ENCODE measurements at places on chromosomes 2 and 18.

GRCh38 chr2:206189691-206190090 is 30.0 kb downstream of the EEF1B2 start:
- no peak for DNase-seq

- DNase-seq, result no peak
Measured at GRCh38 chr2:149601141-149601796, 13.7 kb upstream of the MMADHC start.

DNA sequence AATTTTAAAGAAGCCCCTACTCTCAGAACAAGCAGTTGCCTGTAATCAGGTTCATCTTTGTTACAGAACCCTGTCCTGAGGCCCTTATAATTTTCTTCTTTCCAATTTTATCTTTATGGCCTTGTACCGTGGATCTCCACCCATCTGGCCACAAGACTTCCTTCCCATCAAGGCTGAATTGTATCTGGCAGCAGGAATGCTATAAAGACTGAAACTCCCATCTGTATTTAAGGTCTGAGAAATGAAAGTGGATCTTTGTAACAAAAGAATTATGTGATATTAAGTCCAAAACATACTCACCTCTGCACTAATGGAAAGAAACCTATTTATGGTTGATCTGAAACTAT is 91.8 kb downstream of the METTL8 start:
- no peak for DNase-seq

GRCh38 chr18:25223211-25223610 is 128.8 kb downstream of the ZNF521 start:
- DNase-seq, result no peak

DNA sequence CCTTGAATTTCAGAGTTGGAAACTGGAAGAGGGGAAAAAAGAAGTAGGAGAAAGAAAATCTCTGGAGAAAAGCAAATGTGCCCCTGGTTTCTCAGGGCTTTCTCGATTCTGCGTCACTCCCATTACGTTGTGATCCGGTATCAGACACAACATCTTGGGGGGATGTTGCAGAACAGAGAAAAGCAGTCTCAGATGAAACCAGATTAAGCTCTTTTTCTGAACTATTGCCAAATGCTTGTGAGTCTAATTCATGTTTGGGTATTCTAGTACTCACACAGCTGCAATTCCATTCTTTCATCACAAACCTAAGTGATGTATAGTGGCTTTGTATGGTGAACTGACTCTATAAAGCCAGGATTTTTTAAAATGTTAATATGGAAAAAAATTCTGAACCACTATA is 233.2 kb downstream of the TCF4 start:
- DNase-seq, result no peak

GRCh38 chr18:2827061-2827460 is 19.7 kb upstream of the EMILIN2 start:
- DNase-seq, result no peak

DNA sequence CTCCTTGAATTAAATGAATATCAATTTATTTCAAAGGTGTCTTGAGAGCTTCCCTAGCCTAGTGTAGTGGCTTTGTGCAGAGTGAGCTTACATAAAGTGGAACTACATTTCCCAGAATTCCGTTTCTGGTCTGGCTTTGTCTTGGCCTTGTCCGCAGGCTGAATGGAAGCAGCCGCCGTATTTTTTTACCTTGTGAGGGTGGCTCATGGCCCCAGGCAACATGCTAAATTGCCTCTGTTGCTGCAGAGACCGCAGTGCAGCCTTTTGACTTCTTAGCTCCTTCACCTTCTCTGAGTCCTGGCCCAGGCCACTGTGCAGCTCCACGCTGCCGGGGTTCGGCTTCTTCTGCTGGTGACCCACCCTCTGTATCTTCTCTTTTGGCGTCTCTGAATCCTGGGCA is 114.8 kb upstream of the SLC38A11 start:
- DNase-seq, result no peak

GRCh38 chr2:119753041-119753929 is 6.4 kb upstream of the PTPN4 start:
- DNase-seq, result no peak

DNA sequence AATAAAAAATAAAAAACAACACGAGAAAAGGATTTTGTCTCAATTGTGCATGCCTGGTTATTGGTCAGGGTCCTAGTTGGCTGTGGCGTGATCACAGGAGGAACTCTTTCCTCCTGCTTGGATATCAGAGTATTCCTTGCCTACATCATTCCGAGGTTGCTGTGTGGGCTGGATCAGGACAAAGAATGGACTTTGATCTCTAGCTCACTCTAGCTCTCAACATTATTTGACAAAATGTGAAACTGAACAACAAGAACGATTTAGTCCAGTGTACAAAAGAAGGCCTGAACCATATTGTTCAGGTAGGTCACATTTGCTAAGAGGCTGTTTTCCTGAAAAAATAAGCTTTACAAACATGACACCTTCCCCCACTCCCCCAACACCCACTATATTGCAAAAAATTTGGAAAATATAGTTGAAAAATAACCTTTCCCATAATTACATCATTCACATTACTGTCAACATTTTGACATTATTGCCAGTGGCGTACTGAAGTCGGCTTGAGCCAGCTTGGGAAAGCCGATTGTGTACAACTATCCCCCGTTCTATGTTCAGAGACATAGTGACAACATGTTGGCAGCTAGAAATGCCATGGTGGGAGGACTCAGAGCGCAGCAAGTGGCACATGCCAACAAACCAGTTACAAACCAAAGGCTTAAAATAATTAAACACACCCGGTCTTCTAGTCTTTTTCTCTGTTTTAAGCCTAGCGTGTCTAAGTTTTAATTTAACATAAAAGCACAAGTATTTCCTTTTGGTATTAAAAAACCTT is 179.0 kb downstream of the LPIN1 start:
- no peak for DNase-seq

- no peak for DNase-seq
Measured at GRCh38 chr18:44727291-44727690, 46.6 kb downstream of the SETBP1 start.

DNA sequence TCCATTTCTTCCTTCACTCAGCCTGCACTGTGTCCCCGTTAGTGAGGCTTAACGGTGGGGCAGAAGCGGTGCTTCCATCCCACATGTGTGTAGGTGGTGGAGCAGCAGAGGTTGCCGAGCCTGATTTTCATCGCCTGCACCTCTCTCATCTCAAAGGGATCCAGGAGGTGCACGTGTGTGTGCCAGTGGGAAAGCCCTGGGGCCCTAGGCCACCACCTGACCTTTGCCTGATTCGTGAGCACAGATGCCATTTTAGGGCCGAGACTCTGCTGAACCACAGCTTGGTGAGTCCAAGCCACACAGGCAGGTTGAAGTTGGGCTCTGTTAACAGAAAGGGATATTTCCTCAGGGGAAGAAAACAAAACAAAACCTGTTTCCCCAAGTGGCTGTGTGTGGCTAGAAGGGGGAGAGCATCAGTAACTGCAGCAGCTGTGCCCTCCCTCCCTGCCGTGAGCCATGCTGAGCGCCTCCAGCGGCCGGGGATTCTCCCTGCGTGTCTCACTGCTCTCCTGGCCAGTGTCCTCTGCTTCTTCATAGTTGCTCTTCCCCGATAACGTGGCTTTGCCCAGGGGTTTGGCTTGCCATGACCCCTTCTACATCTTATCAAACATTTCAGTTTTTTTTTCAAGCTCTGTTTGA is 81.5 kb downstream of the MAPRE2 start:
- DNase-seq, result no peak

GRCh38 chr2:136572335-136572734 is 193.0 kb upstream of the THSD7B start:
- no peak for DNase-seq

- DNase-seq, result no peak
Measured at GRCh38 chr2:55961318-55961911, 37.8 kb upstream of the EFEMP1 start.

GRCh38 chr2:100453853-100454252 is 16.4 kb upstream of the NMS start:
- DNase-seq, result no peak

DNA sequence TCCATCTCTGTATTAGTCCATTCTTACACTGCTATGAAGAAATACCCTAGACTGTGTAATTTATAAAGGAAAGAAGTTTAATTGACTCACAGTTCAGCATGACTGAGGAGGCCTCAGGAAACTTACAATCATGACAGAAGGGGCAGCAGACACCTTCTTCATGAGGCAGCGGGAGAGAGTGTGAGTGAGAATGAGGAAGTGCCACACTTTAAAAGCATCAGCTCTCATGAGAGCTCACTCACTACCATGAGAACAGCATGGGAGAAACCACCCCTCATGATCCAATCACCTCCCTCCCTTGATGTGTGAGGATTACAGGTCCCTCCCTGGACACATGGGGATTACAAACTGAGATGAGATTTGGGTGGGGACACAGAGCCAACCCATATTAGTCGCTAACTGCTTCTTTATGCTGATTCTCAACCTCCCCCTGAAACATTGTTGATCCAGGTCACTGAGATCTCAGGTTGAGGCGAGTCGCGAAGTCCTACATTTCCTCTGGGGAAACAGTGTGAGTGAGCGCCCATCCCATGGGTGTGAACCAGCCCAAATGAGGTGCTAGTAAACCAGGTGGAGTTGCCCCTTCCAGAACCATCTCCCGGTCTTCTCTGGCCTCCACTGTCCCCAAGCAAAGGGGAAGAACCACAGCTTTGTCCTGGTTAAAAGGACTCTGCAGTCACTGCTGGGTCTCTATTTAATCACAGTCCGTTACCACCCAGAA is 123.8 kb downstream of the CAPN13 start:
- DNase-seq, result no peak

DNA sequence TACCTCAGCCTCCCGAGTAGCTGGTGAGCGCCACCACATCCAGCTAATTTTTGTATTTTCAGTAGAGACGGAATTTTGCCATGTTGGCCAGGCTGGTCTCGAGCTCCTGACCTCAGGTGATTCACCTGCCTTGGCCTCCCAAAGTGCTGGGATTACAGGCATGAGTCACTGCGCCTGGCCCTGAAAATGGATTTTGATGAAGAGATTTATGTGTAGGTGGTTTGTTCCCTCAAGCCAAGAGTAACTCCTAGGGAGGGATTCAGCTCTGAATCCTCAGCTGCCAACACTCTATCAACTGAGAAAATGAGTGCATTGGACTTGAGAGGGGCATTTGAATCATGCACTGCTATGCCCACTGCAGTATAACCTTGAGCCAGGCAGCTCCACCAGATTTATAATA is 17.5 kb upstream of the LIPG start:
- no peak for DNase-seq

GRCh38 chr18:22935431-22935830 is 2.3 kb downstream of the RBBP8 start:
- DNase-seq, result no peak

DNA sequence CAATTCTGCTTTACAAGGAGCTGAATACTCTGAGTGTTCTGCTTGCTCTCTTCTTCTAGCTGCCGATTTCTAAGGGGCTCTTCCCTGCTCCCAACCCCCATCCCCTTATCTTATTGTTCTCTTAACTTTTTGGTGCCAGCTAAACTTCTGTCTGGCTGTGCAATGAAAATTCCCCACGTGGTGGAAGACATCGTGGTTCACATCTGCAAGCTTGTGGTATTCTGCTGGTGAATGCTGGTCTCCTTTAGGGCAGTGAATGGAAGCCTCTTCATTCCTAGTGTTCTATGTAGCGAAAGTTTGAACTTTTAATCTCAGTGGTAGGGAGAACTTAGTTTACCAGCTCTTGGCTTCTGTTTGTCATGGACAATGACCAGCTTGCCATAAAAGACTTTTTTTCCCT is 406.0 kb upstream of the ZEB2 start:
- DNase-seq, result no peak

- DNase-seq, result no peak
Measured at GRCh38 chr2:23532391-23533337, 147.7 kb downstream of the KLHL29 start.

DNA sequence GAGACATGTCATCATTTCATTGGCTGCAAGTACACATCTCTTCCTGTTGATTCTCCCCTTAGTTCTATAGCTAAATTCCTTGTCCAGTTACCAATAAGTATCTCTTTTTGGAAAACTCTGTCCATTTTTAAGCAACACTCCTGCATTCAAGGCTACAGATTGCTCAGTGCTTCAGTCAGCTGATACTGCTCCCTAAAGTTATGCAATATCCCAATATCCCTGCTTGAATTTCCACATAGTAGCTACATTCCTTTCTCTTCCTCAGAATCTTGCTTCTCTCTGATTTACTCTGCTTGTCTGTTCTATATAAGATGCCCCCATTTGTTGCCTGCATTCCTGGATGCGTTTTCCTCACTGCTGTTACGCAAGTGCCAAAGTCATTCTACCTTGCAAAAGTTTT is 109.8 kb downstream of the PARD3B start:
- no peak for DNase-seq

- DNase-seq, result no peak
Measured at GRCh38 chr18:75290737-75291358, 80.3 kb downstream of the TSHZ1 start.

- no peak for DNase-seq
Measured at GRCh38 chr18:51569153-51569552, 371.7 kb upstream of the MEX3C start.

DNA sequence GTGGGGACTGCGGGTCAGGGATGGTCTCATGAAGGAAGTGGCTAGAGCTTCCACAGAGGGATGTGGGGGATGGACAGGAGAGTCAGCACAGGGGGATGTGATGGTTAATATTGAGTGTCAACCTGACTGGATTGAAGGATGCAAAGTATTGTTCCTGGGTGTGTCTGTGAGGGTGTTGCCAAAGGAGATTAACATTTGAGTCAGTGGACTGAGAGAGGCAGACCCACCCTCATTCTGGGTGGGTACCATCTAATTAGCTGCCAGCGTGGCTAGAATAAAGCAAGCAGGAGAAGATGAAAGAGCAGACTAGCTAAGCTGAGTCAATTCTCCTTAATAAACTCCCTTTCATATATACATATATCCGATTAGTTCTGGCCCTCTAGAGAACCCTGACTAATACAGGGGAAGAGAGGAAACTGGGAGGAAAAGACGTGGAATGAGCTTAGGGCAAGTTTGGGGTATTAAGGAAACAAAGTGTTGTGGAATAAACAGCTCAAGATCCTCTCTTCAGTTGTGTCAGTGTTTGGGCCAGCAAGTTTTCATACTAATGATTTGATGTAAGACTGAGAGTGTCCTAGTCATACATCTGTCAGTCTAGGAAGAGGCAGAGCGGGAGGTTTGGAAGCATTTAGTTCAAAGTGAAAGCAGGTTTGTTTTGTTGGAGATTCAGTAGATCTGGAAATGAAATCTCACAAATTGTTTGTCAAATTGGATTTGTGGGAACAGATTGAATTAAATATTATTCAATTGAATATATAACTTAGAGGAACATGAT is 135.2 kb upstream of the NT5C1B start:
- no peak for DNase-seq

DNA sequence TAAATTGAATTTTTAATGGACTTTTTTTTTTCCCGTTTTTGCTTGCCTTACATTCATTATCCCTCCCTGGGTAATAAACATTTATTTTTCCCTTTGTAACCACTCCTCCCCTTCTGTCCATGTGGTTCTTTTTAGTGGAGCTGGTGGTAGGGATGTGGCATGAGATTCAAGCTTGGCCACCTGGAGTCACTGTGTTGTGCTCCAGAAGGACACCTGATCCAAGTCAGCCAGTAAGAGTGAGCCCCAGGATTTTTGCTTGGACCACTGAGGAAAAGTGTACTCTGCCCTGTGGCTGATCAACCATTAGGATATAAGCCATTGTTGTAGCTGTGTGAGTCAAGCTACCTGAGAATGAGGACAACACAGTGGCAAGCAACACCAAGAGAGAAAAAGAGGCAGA is 11.1 kb upstream of the ACTR3 start:
- no peak for DNase-seq

Data from stimulated activated CD4-positive, alpha-beta T cell treated with anti-CD3 and anti-CD28 coated beads, Interleukin-1b, Interleukin-23, amount 100 ng/mL, for 1 hour (primary cell).